ENCODE measurements at places on chromosomes 4 and X.

- no peak for DNase-seq
Measured at GRCh38 chr4:153560908-153561307, 94.7 kb downstream of the TMEM131L start.

- no peak for DNase-seq
Measured at GRCh38 chr4:169377367-169377766, 106.6 kb upstream of the SH3RF1 start.

DNA sequence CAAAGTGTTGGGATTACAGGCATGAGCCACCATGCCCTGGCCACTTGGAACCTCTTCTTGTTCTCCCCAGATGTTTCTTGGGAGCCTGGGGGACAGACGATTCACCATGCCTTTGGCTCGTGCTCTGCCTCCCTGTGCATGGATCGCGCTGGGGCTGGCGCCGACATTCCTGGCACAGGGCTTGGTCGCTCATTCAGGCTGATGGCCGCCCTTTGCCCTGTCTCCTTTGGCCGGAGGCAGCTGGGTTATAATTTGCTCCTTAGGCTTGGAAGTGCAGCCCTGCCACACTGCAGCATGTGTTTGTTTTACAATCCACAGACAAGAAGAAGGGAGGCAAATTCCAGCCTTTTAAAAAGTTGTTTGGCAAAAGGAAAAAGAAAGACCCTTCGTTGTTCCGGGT, 115.3 kb downstream of the AASDH start:
- DNase-seq: no peak

DNA sequence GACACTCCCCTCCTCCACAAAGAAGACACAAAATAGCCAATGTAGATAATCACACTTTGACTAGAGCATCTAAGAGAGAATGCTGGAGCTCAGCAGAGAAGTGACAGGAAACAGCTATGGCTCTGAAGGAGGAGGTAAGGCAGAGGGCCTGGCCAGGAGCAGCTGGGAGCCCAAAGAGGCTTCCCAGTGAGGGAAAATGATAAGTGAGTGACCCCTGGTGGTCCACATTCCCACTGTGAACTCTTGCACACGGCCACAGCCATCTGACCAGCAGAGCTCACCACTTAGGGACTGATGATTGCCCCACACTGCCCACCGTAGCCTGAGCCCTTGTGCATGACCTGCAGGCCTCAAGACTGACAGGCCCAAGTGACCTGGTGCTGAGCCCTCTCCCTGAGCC, 162.7 kb upstream of the GALNTL6 start:
- no peak for DNase-seq

GRCh38 chrX:10882484-10882883, 228.6 kb upstream of the HCCS start:
- no peak for DNase-seq

DNA sequence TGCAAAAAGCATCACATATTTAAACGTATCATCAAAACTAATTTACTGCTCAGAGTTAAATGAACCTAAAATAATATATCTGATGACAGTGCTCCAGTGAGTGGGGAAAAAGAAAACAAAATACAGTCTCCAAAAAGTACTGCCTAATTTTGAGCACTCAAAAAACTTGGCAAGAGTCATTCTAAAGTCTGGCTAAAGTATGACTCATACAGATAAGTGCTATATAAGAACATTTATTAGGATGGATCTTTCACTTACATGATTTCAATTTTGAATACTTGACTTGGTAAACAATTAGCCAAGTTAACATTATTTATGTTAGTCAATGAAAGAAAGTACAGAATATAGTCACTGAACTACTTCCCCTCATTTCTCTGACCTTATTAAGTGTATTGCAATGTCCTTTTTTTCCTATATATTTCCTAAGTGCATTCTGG, 27.2 kb downstream of the FBXO8 start:
- no peak for DNase-seq

DNA sequence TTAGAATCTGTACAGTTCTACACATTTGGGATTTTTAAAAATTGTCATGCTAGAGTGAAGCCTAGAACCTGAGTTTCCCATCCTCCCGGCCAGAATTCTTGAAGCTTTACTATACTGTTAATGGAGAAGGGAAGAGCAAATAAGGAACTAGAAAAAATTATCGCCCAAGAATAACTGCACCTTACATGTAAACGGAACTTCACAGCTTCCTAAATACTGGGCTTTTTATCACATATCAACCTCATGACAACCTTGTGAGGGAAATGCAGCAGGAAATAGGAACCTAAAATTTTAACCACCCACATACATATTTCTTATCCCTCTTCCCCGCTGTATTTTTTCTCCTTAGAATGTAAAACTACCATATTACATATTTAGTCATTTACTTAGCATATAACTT, 19.3 kb downstream of the ARHGEF9 start:
- DNase-seq: no peak

- DNase-seq: no peak
Measured at GRCh38 chrX:12979026-12979607, 4.2 kb downstream of the TMSB4X start.

GRCh38 chr4:151107063-151107462, 7.6 kb downstream of the RPS3A start:
- no peak for DNase-seq

Measured in NK-92 treated with Interleukin-12 subunit alpha and Interleukin-12 subunit beta, amount 100 ng/mL, for 24 hours (cell line).